ENCODE measurements at places on chromosomes 1 and 21. TPM values are rescaled to one million over a fixed set of nuclear protein-coding genes. Genes with fewer than 3 reads are reported as not detected.

GRCh38 chr1:90107990-90108389 is 113.1 kb downstream of the ZNF326 start:
- no peak for DNase-seq

GRCh38 chr1:100643471-100644196 is 75.9 kb upstream of the VCAM1 start:
- no peak for DNase-seq

GRCh38 chr1:83511146-83511726 is 487.7 kb downstream of the TTLL7 start:
- no peak for DNase-seq

The LRRC38 gene
- not detected for total RNA-seq

The ESRRG gene
- total RNA-seq: not detected

The SPRR2F gene
- total RNA-seq: not detected

The TENT5C gene
- total RNA-seq: 8.9 TPM
